Aortic smooth muscle cell (primary cell): ENCODE measurements at places on chromosomes 7 and 10. TPM values are rescaled to one million over a fixed set of nuclear protein-coding genes. Genes with fewer than 3 reads are reported as not detected.

Gene PPP1R3C
- total RNA-seq = 92.1 and 124 TPM in 2 replicates

Gene PON1
- total RNA-seq = not detected in 2 replicates

Gene ETV1
- total RNA-seq = 42.7 and 42.8 TPM in 2 replicates

Gene DUS4L
- 4.8 and 7.2 TPM in 2 replicates for total RNA-seq

Gene SPDYE2
- total RNA-seq = not detected in 2 replicates

Gene OR2A7
- 0.26 and 0.37 TPM in 2 replicates for total RNA-seq

Gene PLAC9
- 69.5 and 73.6 TPM in 2 replicates for total RNA-seq

Gene HMX3
- not detected in 2 replicates for total RNA-seq

Gene TSPAN12
- total RNA-seq = 2.2 and 4.0 TPM in 2 replicates

Gene OR6V1
- not detected in 2 replicates for total RNA-seq

Gene AUTS2
- 2.4 and 4.6 TPM in 2 replicates for total RNA-seq

Gene DENND2A
- 13.1 and 22.2 TPM in 2 replicates for total RNA-seq

Gene PRR15
- total RNA-seq = 0.19 TPM in 1 of 2 replicates, not detected in the other

Gene GNG11
- 62.2 and 93.0 TPM in 2 replicates for total RNA-seq

Gene MICU1
- 50.1 and 59.5 TPM in 2 replicates for total RNA-seq

Gene FBXO24
- 0.40 and 0.56 TPM in 2 replicates for total RNA-seq
